Spleen (tissue), 13 donors: ENCODE measurements at places on chromosomes 3 and 15. TPM values are rescaled to one million over a fixed set of nuclear protein-coding genes. Genes with fewer than 3 reads are reported as not detected.
A peak's percentile ranks its signal among the peaks of the same experiment; 100 is the strongest.

DNA sequence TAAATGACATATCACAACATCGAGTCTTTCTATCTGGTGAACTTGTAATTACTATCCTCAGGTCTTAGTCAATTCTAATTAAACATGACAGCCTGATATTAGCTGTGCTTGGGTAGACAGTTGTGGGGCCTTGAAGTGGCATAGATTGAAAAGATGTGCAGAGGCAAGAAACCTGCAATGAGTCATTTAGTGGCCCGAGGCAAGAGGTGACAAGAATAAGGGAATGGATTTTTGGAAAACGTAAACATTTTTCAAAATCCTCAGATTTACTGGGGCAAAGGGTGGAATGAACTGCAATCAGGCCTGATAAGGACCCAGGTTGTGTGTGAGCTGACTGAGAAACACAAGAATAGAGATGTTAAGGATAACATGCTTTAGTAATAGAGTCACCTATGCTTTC, 29.5 kb upstream of the ULK4 start:
- H3K4me3 ChIP-seq = no peak overlapping the region
- no peaks in the 10 kb centered on the region for H3K4me1 ChIP-seq
- H3K36me3 ChIP-seq = no peaks in the 10 kb centered on the region
- no peak for DNase-seq
- no peaks in the 10 kb centered on the region for H3K27me3 ChIP-seq
- no peak overlapping the region for H3K27ac ChIP-seq

AMIGO3 gene
- 0.23 TPM for total RNA-seq

ITIH4 gene
- 10.3 TPM for total RNA-seq

DNA sequence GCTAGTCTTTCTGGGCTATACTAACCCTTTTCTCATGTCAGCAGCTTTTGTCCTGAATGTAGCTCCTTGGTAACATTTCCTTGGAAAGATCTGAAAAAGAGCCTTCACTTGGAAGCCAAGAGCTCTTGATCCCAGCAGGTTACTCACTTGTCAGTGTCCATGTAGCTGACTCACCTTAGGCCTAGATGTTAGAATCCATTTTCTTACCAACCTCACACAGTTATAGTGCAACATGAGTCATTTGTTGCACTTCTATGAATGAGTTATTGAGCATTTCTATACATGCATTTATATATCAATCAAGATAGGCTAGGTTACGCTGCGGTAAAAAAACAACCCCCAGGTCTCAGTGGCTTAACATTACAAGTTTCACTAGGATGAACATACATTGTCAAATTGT, 106.8 kb upstream of the SLC7A14 start:
- no peak for DNase-seq
- H3K27ac ChIP-seq = no peak overlapping the region
- H3K4me3 ChIP-seq = no peak overlapping the region
- H3K36me3 ChIP-seq = no peaks in the 10 kb centered on the region
- no peaks in the 10 kb centered on the region for H3K27me3 ChIP-seq
- H3K4me1 ChIP-seq = no peaks in the 10 kb centered on the region

MYO5C gene
- 14.4 TPM for total RNA-seq

GRCh38 chr15:74324714-74325113, 42.7 kb downstream of the CYP11A1 start:
- H3K36me3 ChIP-seq = no peaks in the 10 kb centered on the region
- peaks cover 2% of the 10 kb centered on the region for H3K4me1 ChIP-seq
- no peaks in the 10 kb centered on the region for H3K27me3 ChIP-seq
- no peak overlapping the region for H3K4me3 ChIP-seq
- no peak for DNase-seq

DNA sequence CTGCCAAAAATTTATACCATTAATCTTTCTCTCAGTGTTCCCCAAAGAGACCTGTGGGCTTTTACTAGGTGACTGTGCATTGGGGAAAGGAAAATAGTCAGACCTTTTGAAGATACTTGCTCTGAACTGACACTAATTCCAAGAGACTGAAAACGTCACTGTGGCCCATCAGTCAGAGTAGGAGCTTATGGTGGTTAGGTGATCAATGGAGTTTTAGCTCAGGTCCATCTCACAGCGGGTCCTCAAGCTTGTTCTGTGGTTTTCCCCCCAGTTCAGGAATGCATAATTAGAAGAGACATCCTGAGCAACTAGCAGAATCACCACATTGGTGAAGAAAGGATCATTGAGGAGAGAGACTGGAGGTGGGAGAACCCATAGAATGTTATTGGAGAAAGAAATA, 134.7 kb downstream of the SV2B start:
- H3K36me3 ChIP-seq = no peaks in the 10 kb centered on the region
- no peak overlapping the region for H3K27ac ChIP-seq
- no peaks in the 10 kb centered on the region for H3K27me3 ChIP-seq
- H3K4me3 ChIP-seq = no peak overlapping the region

DNA sequence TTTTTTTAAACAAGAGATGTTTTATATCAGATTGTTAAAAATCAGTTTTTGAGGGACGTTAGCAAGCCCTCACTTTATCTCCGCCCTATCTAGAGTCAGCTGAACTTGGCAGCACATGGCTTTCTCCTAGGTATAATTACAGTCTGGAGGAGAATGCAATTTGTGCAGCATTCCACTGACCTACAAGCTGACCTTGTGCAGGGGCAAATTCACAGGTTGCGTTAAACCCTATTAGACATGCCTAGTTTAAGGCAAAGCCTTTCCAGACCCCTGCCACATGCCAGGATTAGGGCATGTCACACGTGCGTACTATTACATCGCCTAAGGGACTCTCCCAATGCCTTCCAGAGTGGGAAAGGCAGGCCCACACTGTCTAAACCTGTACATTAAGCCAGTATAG, 224.0 kb downstream of the GREM1 start:
- no peaks in the 10 kb centered on the region for H3K4me1 ChIP-seq
- no peaks in the 10 kb centered on the region for H3K36me3 ChIP-seq
- no peak overlapping the region for H3K4me3 ChIP-seq
- no peak for DNase-seq
- no peak overlapping the region for H3K27ac ChIP-seq

GRCh38 chr15:48411971-48412591, 80.9 kb downstream of the DUT start:
- DNase-seq = no peak
- no peak overlapping the region for H3K27ac ChIP-seq
- no peak overlapping the region for H3K4me3 ChIP-seq
- H3K27me3 ChIP-seq = no peaks in the 10 kb centered on the region

CIP2A gene
- total RNA-seq = 13.2 TPM

DNA sequence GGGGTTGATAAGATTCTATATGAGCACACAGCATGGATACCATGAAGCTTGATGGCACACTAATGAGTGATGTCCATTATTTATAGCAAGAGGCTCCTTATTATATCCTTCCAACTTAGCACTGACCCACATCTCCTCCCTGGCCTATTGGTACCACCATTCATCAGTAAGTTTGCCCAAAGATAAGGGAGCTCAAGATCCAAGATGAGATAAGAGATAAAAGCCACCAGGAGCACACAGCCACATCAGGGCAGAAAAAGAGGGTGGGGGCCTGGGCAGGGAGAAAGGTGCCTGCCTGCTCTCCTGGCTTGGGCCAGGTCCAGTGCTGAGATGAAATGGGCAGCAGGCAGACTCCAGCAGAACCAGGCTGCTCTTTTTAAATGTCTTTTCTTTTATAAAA, 4.4 kb upstream of the PPP1R14D start:
- no peak for DNase-seq
- no peaks in the 10 kb centered on the region for H3K4me1 ChIP-seq
- H3K27me3 ChIP-seq = no peaks in the 10 kb centered on the region

GRCh38 chr15:66369773-66370651, 13.5 kb upstream of the TIPIN start:
- DNase-seq = no peak
- peak overlapping the region; percentile 86 for H3K27ac ChIP-seq
- peak overlapping the region; percentile 35 for H3K4me3 ChIP-seq
- no peaks in the 10 kb centered on the region for H3K27me3 ChIP-seq

KIF7 gene
- 3.9 TPM for total RNA-seq

DNA sequence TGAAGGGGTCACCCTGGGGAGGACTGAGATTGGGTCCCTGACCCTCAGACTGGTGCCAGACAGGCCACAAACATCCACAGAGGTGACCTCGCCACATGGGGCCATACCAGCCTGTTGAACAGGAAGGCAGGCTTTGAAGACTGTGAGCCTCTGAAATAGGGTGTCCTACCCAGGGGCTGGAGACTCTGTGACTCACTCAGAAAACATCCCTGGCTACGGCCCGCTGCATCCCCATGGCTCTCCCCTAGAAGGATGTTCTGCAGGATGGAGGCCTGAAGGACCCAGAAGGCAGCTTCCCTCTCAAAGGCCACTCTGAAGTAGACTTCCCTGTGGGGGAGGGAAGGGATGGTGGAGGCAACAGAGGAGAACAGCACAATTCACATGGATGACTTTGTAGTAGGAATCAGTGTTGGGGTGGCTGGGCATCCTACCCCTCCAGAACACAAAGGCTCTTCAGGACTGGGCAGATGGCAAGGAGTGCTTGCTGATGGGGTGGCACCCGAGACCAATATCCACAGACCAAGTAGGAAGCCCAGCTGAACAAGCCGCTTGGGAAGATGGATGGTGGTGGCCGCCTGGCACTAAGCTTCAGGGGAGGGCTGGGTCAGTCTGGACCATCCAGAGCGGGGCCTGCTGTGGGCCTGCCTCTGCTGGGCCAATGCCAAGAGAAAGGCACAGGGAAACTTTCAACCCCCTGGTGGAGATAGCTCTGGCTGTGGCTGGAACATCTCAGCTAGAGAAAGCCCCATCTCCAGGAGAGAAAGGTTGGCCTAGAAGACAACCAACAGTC, 37.6 kb upstream of the DUSP7 start:
- H3K27ac ChIP-seq = no peak overlapping the region
- peak; percentile 41 for DNase-seq
- peaks cover 5% of the 10 kb centered on the region for H3K4me1 ChIP-seq
- no peaks in the 10 kb centered on the region for H3K36me3 ChIP-seq

CRBN gene
- total RNA-seq = 74.0 TPM

ERC2 gene
- total RNA-seq = 4.9 TPM

GRCh38 chr3:158748237-158748828, 16.1 kb upstream of the RARRES1 start:
- H3K36me3 ChIP-seq = no peaks in the 10 kb centered on the region
- H3K27me3 ChIP-seq = no peaks in the 10 kb centered on the region
- H3K27ac ChIP-seq = no peak overlapping the region
- H3K4me1 ChIP-seq = no peaks in the 10 kb centered on the region
- DNase-seq = no peak

DNA sequence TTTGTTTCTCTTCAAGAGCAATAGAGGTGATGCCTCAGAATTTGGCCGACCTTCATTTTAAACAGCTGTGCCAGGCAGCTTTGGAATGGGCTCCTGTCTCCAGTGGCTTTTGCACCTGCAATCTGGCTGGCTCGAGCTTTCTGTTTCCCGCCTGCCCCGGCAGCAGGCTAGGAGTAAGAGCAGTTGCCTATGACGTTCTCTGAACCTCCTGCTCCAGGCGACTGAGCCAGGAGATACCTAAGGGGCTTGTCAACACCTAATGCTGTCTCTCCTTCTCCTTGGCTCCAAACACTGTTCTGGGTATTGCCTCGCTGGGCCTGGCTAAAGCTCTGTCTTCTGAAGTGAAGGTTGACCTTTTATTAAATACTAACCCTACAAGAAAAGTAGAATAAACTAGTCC, 229.9 kb downstream of the LRRN1 start:
- no peak for DNase-seq
- no peaks in the 10 kb centered on the region for H3K4me1 ChIP-seq
- H3K27me3 ChIP-seq = no peaks in the 10 kb centered on the region
- no peak overlapping the region for H3K4me3 ChIP-seq
- no peak overlapping the region for H3K27ac ChIP-seq

KBTBD13 gene
- total RNA-seq = not detected

SPTBN5 gene
- total RNA-seq = 0.79 TPM

- H3K4me3 ChIP-seq = no peak overlapping the region
- DNase-seq = no peak
- peak overlapping the region; percentile 16 for H3K27ac ChIP-seq
- no peaks in the 10 kb centered on the region for H3K36me3 ChIP-seq
- H3K4me1 ChIP-seq = peaks cover 5% of the 10 kb centered on the region
Measured at GRCh38 chr3:58063022-58063815, 55.0 kb downstream of the FLNB start.

GRCh38 chr3:193982258-193982659, 153.7 kb upstream of the HES1 start:
- H3K4me1 ChIP-seq = peaks cover 65% of the 10 kb centered on the region
- peak overlapping the region; percentile 21 for H3K27ac ChIP-seq
- no peak overlapping the region for H3K4me3 ChIP-seq
- no peaks in the 10 kb centered on the region for H3K27me3 ChIP-seq
- H3K36me3 ChIP-seq = no peaks in the 10 kb centered on the region

GRCh38 chr3:112560307-112560706, 1.5 kb downstream of the ATG3 start:
- peak overlapping the region; percentile 94 for H3K4me3 ChIP-seq
- peaks cover 30% of the 10 kb centered on the region for H3K36me3 ChIP-seq
- no peak for DNase-seq

CFAP100 gene
- total RNA-seq = not detected

- no peak for DNase-seq
- no peaks in the 10 kb centered on the region for H3K36me3 ChIP-seq
Measured at GRCh38 chr3:4462369-4463040, 4.6 kb downstream of the SUMF1 start.

CTXN2 gene
- not detected for total RNA-seq

GRCh38 chr3:178459038-178459410, 77.2 kb upstream of the KCNMB2 start:
- H3K4me3 ChIP-seq = no peak overlapping the region
- H3K36me3 ChIP-seq = no peaks in the 10 kb centered on the region
- no peak overlapping the region for H3K27ac ChIP-seq

DNA sequence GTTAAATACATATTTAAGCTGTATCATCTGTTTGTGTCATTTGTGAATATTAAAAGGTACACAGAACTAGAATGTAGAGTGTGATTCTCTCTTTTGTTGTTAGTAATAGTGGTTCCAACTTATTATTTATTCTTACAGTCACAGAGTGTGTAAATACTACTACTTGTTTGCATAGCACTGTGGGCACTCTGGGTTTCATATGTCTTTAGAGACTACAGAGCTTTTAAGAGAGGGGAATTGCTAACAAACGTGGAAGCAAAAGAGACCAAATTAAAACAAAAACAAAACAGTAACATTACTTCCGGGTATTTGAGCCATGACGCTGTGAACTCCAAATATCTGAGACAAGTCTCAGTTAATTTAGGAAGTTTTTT, 828.0 kb upstream of the DPPA4 start:
- no peaks in the 10 kb centered on the region for H3K4me1 ChIP-seq
- H3K27me3 ChIP-seq = no peaks in the 10 kb centered on the region
- H3K4me3 ChIP-seq = no peak overlapping the region

DNA sequence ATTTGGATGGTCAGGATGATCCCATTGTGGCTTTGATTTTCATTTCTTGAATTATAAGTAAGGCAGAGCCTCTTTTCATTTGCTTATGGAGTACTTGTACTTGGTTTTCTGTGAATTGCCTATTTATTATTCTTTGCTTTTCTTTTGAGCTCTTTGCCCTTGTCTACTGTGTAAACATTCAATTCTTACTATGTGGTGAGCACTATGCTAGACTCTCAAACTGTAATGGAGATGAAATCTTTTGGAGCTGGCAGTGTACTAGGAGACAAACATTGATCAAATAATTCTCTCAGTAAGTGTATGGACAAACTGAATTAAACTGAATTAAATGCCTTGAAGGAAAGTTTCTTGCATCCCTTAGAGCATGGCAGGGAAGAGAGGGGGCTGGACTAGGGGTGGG, 87.0 kb upstream of the NR2E3 start:
- H3K36me3 ChIP-seq = no peaks in the 10 kb centered on the region
- no peak overlapping the region for H3K4me3 ChIP-seq
- no peaks in the 10 kb centered on the region for H3K4me1 ChIP-seq
- H3K27ac ChIP-seq = no peak overlapping the region
- DNase-seq = no peak
- no peaks in the 10 kb centered on the region for H3K27me3 ChIP-seq

SETD5 gene
- total RNA-seq = 144 TPM

GRCh38 chr15:34796847-34797435, 1.6 kb upstream of the ACTC1 start:
- H3K27ac ChIP-seq = no peak overlapping the region
- peaks cover 10% of the 10 kb centered on the region for H3K27me3 ChIP-seq
- H3K4me3 ChIP-seq = no peak overlapping the region
